ENCODE measurements at places on chromosomes 6 and 20.

GRCh38 chr6:116827561-116828240 lies 1.2 kb downstream of the GPRC6A start:
- DNase-seq: no peak

- no peak for DNase-seq
Observed at GRCh38 chr6:33705955-33706725, 5.4 kb downstream of the UQCC2 start.

DNA sequence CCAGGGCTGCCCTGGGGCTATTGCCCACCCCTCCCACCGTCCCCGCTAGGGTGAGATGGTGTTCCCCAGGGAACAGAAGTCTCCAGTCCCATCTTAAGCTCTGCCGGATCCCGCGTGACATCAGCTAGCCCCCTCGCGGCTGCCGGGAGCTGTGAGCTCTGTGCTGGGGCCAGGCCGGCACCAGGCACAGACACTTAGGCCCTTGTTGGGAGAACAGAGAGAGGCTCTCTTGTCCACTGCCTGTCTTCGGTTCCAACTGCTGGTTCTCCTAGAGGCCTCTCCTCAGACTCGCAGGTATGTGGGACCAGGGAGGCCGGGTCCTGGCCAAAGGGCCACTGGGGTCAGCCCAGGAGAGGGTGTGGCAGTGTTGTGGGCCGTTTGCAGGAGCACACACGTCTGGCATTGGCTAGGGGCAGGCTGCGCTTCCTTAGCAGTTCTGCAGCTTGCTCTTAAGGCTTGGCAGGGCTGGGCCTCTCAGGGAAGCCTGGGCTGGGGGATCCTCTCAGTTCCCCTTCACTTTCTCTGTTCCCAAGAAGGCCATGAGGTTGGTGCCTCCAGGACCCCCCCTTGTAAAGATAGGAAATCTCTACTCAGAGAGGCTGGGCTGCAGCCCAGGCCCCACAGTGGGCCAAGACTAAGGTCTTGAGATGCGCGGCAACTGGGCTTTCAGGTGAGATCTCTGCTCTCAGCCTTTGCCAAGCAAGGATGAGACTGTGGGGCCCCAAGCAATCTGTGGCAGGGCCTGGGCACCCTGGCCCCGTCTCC lies 6.3 kb downstream of the SGK2 start:
- DNase-seq: no peak

- no peak for DNase-seq
Observed at GRCh38 chr6:35491558-35492257, 5.2 kb downstream of the TEAD3 start.

GRCh38 chr6:149234051-149234962 lies 83.2 kb upstream of the TAB2 start:
- no peak for DNase-seq

DNA sequence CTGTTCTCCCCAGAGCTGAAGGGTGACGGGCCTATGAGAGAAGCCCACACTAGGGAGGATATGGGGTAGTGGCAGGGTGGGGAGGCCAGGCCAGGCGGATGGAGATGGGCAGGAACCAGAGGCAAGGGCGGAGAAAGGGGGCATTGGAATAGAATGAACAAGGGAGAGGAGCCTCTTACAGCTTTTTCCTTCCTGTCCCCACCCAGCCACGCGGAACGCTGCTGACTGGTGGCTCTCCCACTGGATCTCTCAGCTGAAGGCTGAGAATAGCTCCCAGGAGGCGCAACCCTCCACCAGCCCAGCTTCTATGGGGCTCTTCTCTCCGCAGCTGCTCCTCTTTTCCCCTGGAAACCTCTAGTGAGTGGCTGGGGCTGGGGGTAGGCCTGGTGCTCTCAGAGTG lies 10.8 kb downstream of the DLK2 start:
- no peak for DNase-seq

DNA sequence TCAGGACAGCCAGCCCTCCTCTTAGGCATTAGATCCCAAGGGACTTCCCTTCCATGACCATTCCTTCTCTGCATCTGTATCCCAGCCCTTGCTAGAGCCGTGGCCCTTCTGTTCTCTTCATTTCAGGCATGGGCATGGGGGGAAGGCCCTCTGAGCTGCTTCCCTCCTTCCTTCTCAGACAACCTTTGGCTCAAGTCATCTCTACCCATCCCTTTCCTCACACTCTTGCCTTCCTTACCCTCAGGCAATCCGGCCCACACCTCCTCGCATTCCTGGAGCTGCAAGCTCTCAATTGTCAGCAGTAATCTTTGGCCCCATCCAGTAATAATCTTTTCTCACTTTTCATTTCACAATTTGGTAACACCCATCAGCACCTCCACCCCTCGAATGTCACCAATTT lies 426.9 kb upstream of the JARID2 start:
- DNase-seq: no peak

DNA sequence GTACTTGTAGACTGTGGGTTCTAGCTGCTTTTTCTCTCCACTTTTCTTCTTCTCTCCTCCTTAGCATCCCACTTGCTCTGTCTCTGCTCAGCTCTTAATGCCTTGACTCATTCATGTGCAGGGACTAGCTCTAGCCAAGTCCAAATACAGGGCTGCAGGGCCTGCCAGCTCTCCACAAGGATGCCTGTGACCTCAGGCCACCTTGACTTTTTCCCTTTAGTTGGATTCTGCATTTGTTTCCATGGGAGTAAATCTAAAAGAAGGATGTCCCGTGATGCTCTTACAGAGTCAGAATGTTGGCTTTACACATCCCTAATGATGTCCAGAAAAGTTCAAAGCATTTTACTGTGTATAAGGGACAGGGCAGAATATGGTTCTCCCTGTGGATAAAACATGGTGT lies 101.8 kb upstream of the PREP start:
- no peak for DNase-seq

DNA sequence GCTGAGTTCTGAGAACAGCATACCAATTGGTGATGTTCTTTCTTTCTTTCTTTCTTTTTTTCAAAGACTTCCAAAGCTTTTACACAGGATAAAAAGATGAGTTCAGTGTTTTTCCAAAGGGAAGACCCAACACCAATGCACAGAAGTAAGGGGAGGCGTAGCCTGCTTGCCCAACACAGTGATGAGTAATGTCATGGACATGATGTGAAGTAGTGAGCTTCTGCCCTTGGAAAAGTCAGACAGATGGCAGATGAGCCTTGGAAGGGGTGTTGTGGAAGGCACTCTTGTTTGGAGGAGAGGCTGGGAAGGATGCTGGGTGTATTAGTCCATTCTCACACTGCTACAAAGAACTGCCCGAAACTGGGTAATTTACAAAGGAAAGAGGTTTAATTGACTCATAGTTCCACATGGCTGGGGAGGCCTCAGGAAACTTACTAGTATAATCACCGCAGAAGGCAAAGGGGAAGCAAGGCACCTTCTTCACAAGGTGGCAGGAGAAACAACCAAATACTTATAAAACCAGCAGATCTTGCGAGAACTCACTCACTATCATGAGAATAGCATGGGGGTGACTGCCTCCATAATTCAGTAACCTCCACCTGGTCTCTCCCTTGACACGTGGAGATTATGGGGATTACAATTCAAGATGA lies 12.6 kb downstream of the LRP11 start:
- no peak for DNase-seq

DNA sequence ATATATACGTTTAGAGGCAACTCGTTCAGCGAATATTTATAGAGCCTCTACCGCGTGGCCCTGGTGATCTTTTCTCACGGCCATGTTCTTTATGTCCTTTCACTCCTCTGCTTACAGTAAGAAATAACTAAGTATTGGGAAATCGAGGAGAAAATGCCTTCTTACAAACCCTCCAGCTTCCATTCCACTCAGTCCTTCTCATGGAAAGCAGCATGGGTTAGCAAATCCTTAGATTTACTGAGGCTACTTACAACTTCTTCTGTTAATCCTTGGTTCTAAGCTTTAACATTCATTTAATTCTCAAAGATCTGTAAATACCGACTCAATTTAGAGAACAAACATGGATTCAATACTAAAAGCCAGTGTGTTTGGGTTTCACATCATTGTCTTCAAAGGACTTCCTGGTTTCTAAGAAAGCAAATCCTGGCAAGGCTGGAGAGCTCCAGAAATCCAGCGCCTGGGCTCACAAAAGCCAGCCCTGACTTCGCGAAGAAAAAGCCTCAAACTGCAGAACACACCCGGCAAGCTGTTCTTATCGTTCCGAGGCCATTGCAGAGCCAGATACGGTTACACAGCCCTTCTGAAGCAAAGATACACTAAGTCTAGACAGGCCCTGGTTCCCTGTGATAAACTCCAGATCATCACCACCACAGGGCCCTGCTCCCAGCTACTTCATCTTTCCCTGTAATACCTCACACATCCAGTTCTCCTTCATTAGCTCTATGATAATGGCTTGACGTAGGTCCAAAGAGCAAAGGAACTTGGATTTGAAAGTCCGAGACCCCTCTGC lies 19.2 kb downstream of the AGPAT4 start:
- no peak for DNase-seq

DNA sequence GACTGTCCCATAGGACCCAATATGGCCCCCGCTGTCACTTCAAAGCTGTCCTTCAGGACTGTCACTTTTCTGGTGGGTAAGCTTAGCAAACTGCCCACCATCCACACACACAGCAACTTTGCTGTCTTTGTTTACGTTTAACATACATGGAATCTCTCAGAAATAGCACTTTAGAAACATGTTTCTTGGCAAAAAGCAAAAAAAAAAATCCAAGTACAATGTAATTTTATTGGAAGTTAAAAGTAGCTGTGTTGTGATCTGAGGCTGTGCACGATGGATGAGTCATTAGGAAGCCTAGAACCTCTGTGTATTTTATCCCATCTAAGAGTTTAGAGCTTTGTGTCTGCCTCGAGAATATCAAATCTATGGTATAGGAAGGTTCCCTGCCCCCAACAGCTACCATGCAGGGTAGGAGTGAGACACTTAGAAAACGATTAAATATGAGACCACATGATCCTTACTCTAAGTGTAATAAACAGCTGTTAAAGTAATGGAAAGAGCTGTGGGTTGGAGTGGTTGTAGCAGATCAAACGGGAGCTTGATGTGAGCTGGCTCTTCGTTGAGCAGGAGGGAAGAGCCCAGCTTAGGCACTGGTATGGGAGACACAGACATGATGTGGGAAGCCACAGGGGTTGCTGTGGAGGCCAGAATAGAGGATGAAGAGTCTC lies 119.5 kb downstream of the PLEKHG1 start:
- no peak for DNase-seq

- no peak for DNase-seq
Observed at GRCh38 chr6:158665332-158665731, 15.5 kb downstream of the SYTL3 start.

DNA sequence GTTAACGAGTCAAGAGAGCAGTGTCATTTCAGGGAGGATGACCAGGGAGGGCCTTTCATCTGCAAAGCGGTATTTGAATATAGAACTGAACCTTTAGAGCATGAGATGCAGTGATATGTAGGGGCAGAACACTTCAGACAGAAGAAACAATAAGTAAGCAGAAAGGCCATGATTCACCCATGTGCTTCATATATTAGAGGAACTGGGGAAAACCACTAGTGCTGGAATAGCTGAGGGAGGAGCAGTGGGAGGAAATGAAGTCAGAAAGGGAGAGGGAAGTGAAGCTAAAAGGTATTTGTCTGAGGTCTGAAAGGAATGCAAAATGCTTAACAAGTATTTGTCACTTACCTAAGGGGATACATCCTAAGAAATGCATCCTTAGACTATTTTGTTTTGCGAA lies 391.2 kb downstream of the ADGRB3 start:
- DNase-seq: no peak

GRCh38 chr20:43191946-43192863 lies 2.5 kb upstream of the PTPRT start:
- peak; percentile 29 for DNase-seq

GRCh38 chr20:22904386-22904785 lies 130.7 kb upstream of the SSTR4 start:
- DNase-seq: no peak

- no peak for DNase-seq
Observed at GRCh38 chr20:40268321-40269075, 420.5 kb downstream of the MAFB start.

- no peak for DNase-seq
Observed at GRCh38 chr20:50282592-50283241, 92.1 kb downstream of the CEBPB start.

DNA sequence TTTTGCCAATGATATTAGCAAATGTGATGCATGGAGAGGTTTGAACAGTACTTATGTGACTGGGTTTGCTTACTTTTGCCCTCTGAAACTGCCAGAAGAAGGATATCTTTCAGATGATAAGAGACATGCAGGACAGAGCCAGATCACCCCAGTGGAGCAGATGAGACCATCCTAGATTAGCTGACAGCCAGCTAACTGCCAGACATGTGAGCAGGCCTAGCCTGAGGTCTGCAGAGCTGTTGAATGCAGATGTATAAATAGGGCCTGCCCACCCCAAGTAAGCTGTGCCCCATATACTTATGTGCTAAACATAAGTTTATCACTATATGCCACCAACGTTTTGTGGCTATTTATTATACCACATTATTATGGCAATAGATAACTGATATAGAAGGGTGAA lies 5.9 kb downstream of the ZSCAN31 start:
- DNase-seq: no peak

DNA sequence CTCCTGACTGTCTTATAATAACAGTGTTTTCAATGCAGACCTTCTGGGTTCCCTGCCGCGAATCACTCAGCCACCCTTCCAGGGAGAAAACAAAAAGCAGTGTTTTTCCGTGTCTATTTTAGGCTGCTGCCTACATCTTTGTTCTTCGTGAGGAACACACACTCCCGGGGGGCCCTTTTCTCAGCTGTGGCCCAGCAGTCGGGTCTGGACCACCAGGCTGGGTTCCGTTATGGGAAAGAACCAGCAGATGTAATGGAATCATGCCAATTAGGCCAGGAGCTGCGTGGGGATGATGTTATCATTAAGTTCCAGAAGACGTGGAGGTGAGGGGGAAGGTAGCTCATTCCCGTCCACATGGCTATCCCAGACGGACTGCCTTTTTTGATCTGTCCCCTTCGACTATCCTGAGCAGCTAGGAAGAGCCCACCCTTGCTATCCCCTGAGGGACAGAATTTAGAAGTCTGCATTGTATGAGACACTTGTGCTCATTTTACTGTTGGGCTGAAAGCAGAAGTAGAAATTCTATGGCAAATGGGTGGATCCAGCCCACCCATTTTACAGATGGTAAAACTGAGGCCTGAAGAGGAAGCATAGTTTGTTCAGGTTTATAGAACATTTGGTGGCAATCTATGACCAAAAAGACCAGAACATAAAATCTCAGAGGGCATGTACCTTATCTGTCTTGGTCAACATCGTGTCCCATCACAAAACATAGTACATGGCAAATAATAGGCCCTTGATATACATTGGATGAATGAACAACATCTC lies 54.5 kb downstream of the KCNB1 start:
- DNase-seq: no peak

DNA sequence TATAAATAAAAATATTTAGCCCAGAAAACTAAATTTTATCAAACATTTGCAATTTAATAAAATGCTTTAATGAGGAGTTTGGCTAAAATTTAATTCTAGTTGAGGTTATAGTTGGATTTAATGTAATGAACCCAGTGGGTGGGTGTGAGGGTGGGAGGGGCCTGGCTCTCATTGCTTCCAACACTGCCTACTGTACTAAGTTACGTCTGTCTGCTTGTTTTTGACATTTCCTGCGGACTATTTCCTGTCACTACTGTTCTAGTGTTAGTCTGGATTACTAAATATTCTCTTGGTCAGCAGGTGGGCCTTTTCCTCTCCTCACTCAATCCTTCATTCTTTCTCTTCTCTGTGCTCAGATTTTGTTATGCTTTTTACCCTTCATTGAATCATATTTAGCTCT lies 82.5 kb upstream of the MAP3K7 start:
- no peak for DNase-seq

GRCh38 chr6:7235712-7236305 lies 77.2 kb downstream of the SSR1 start:
- no peak for DNase-seq

Measured in COLO829 (cell line).